Activated CD4-positive, alpha-beta memory T cell treated with anti-CD3 and anti-CD28 coated beads for 36 hours (primary cell): ENCODE measurements at places on chromosomes 3 and 15.

- no peak for DNase-seq
These were observed 33.9 kb downstream of the FEM1B start for GRCh38 chr15:68311464-68311835.

DNA sequence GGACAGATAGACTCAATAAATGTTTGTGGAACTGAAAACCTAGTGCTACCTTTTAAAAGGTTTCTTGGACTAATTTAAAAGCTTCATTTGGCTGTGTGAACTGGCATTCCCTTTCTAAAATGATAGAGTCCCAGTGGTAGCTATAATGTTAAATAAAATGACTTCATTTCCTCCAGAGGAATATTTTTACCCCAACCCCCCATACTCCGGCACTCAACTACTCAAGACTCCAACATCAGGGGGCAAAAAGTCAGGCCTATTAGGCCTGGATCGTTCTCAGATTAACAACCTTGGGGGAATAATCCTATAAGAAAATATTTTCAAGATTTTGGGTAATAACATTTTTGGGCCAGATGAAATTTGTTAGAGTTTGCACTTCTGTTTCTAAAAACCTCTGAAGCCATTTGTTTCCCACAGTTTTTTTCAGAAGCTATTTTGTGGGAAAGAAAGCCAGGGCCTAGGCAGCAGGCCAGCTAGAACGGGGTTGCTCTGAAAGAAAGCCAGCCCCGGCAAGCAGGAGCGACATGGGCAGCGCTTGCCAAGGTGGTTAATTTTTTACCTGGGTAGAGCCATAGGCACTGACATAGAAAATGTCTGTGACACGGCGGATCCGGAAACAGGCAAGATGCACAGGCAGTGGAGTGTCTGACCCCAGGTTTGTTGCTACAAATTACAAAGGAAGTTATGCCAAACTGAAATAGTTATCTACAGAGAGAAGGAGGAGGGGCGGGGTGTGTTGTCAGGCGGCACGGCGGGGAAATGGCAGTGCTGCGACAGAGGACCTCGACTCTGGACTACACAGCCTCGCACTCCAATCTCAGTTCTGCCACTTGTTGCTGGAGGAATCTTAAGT, 84.6 kb downstream of the MAGI1 start:
- no peak for DNase-seq

GRCh38 chr3:72231439-72232196, 446.7 kb upstream of the PROK2 start:
- no peak for DNase-seq

DNA sequence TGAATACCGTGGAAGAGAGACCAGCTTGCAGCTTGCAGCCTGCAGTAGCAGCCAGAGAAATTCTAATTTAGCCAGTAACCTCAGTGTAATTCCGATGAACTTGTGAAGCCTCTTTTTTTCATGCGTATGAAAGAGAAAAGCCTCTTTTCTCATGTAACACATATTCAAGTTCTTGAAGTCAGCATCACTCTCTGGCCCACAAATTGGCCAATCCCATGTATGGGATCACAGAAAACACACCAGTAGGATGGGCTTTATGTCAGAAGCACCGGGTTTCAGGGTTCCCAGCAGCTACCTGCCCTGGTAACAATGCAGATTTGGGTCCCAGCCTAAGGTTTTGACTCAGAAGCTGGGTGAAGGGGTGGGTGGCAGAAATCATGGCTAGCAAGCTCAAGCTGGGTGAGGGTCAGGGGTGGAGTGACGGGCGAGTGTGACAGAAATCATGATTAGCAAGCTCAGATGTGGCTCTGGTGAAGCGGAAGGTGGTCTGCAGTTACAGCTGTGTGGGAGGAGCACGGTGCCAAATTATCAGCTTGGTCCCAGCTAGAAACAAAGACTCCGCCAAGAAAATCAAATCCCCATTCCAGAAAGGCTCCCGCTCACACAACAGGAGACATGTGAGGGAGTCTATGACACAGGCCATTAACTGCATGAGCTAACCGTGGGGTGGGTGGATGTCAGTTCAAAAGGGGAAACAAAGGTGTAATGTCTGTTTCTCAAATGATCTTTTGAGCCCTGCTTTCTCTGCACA, 86.6 kb downstream of the SNRK start:
- no peak for DNase-seq

DNA sequence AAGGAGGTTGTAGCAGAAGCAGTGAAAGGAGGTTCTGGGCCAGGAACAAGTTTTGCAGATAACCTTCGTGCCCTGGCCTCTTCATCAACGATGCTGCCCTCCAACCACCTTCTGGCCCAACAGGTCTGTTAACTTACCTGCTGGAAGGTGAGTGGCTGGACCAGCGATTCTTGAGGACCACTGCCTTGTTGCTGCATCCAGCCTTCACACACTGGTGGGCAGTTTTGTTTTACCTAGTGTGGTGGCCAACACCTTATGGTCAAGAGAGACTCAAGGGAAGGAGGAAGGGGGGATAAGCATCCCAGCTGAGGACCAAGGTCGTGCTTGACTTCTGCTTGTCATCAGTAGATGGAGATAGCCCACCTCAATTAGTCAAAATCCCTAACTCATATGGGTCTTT, 7.8 kb upstream of the MAGEF1 start:
- no peak for DNase-seq

DNA sequence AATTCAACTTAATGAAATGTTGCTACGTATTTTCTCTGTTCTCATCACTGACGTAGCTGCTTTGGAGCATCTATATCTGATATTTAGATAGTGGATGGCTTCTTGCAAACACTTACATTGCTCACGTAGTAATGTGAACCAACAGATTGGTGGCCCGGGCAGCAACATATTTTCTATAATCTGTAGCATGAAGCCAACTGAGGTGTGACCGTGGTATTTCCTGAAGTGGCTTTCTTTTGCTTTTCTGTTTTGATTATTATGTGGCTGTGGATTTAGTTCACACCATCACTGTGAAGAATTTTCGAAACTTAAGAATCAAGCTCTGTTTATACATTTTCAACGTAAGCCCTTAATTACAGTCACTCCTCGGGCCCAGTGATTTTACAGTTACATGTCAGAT, 288.5 kb downstream of the LPP start:
- DNase-seq: no peak

GRCh38 chr3:105843994-105844393, 24.8 kb downstream of the CBLB start:
- DNase-seq: no peak

DNA sequence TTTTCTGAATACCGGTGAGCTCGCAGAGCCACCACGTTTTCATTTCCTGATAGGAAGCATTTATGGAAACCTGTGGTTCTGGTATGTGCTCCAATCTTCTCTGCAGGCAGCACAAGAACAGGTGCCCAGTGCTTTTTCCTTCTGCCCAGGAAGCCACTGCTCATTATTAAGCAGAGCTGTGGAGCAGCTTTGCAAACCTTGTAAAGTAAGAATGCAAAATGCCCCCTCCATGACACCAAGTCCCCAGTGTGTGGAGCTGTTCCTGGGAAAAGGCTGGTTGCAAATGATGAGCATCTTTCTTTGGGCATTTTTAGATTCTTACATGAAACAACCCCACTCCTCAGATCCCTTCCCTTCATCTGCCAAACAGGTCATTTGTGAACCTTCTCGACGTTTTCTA, 65.7 kb upstream of the MRPL3 start:
- DNase-seq: no peak

DNA sequence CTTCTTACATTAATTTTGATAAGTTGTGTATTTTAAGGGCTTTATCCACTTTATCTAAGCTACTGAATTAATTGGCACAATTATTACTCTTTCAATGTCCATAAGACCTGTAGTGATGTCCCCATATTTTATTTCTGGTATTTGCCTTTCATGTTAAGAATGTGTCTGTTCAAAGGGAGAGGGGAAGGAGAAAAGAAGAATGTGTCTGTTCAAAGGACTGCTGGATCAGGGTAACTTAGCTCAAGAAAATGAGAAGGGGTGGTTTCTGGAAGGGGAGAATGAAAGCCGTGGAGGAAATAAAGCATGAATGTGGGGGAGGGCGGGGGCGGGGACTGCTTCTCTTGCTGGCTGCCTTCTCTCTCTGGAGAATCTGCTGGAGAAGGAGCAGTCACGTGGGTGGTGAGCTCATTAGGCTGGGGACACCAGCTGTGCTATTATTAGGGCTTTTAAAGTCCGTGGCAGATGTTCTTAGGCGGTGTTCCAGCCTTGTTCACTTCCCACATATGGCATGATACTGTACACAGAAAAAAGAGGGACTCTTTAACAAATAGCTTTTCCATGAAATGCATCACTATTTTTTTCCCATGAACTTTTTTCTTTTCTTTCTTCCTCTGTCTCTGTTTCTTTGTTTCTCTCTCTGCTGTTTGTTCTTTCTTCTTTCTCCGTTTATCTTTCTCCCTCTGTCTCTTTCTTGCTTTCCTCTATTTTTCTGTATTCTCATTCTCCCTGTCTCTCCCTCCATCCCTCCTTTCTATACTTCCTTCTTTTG, 63.7 kb upstream of the ULK4 start:
- peak; percentile 13 for DNase-seq

DNA sequence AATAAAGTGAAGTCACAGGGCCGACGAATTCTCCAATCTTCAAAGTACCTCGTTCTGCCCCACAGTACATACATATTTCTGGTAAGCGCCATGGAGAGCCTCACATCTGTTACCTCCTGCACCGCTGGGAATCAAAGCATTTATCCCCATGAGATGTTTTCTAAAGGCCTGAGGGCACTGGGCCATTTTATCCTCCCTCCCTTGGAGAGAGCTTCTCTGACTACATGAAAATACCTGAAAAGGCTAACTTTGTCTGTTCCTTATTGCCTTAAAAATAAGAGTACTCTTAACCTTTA, 148.1 kb downstream of the RORA start:
- no peak for DNase-seq

DNA sequence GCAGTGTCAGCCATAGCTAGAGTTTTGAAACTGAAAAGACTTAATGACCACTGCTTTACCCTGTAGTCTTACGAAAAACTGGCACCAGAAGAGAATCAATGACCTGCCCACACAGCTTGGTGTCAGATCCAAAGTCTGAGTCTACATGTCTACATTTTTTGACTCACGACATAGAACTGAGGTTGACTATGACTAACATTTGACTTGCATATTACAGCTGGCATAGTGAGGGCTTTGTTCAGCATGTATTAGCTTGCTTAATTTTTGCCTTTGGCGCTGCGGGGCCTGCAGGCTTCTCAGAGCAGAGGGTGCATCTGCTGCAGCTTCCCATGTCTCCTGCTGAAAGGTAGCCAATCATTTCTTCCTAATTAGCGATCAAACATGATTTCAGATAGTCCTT, 167.0 kb downstream of the EBLN2 start:
- DNase-seq: no peak

- no peak for DNase-seq
These were observed 525.1 kb downstream of the PDCD6IP start for GRCh38 chr3:34323517-34323916.
